GM12878 (cell line): ENCODE measurements at places on chromosomes 1 and 21.

GRCh38 chr1:6410248-6410893, 9.3 kb downstream of the HES2 start:
- no peak for DNase-seq

DNA sequence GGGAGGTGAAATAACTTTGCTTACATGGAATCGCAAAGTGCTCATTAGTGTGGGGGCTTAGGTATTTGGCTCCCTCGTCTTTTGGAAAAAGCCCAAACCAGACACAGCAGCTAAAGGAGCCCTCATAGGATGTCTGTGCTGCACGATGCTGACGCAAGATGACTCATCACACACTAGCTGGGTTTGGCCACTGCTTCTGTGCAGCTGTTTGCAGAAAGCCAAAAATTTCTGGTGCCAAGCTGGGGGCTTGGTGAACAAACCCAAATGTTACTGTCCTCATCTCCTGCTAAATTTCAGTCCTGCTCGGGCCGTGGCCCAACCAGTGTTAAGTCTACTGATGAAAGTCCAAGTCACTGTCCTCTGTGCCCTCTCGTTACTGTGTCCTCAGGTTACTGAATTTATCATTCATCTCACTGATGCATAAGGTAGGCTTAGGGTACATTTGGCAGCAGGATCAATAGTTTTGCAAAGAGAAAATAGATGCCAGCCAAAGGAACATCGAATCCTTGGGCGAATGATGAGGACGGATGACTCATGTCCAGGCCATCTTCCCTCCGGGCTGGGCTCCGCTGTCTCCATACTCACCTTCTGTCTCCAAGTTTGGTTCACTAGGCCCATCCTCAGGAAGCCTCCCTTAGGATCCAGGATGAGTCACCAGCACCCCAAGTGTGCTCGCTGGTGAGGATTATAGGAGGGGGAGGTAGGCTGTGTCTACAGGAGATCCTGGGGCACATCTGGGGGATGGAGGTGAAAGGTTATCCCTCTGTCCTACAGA, 177.7 kb downstream of the ADSS2 start:
- no peak for DNase-seq

GRCh38 chr1:6272452-6272851, 11.6 kb upstream of the GPR153 start:
- DNase-seq, result no peak

GRCh38 chr1:38589036-38589435, 270.5 kb downstream of the RRAGC start:
- no peak for DNase-seq

DNA sequence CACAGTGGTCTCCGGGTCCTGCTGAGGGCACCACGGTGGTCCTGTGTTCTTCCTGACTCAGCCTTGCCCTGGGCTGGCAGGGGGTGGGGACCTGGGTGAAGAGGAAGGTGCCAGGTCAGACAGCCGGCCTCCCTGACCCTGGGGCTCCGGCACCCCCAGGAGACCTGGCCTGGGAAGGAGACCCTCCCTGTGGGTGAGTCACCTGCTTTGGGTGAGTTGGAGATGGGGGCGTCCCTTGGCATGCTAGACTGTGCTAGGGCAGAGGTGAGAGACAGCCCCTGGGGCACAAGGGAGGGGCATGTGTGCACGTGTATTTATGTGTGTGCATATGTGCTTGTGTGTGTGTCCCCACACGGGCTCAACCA, 23.4 kb downstream of the SPSB1 start:
- no peak for DNase-seq
